ENCODE measurements at places on chromosomes 3 and 15. TPM values are rescaled to one million over a fixed set of nuclear protein-coding genes. Genes with fewer than 3 reads are reported as not detected.

The GNAT1 gene
- total RNA-seq, result not detected

The HEMK1 gene
- total RNA-seq, result 97.4 TPM

DNA sequence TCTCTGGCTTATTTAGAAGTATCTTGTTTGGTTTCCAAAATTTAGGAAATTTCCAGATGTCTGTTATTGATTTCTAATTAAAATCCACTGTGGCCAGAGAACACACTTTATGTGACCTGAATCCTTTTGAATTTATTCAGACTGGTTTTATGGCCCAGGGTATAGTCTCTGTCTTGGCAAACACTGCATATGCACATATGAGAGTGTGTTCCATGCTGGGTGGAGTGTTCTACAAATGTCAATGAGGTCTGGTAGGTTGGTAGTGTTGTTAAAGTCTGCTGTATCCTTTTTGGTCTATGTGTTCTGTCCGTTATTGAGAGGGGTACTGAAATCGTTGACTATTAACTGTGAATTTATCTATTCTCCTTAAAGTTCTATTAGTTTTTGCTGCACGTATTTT, 30.2 kb downstream of the PGPEP1L start:
- no peaks in the 10 kb centered on the region for H3K36me3 ChIP-seq
- H3K27ac ChIP-seq, result no peak overlapping the region
- H3K4me3 ChIP-seq, result no peak overlapping the region
- H3K4me1 ChIP-seq, result no peaks in the 10 kb centered on the region

The LSAMP gene
- total RNA-seq, result not detected

DNA sequence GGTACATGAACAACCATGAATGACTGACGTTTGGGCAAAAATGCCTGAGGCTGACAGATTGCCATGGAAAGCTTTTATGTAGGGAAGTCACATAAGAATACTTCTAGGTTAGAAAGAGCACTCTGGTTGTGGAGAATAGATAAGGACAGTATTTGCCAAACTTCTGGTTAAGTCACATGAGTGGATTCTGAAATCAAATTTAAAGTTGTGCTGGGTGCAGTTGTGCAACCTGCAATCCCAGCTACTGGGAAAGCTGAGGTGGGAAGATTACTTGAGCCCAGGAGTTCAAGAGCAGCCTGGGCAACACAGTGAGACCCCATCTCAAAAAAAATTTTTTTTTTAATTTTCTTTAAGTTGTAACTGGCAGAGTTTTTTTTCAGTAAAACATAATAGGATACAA, 7.2 kb upstream of the ZNF148 start:
- H3K4me3 ChIP-seq, result no peak overlapping the region
- H3K36me3 ChIP-seq, result no peaks in the 10 kb centered on the region
- peaks cover 9% of the 10 kb centered on the region for H3K4me1 ChIP-seq
- peaks cover 6% of the 10 kb centered on the region for H3K27me3 ChIP-seq
- no peak overlapping the region for H3K27ac ChIP-seq

The PPP1R14D gene
- total RNA-seq, result not detected

DNA sequence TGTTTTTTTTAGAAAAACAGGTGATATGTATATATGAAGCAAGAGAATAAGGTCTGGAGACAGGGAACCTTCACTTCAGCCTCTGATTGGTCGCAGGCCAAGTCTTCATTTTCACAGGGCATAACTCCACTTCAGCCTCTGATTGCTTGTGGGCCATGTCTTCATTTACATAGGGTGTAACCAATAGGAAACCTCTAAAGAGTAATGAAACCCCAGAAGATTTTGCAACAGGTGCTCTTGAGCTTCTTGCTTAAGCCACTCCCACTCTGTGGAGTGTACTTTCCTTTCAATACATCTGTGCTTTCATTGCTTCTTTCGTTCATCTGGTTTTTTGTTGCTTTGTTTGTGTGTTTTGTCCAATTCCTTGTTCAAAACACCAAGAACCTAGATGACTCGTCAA, 22.6 kb upstream of the SCG3 start:
- no peaks in the 10 kb centered on the region for H3K4me1 ChIP-seq
- DNase-seq, result no peak
- peaks cover 3% of the 10 kb centered on the region for H3K27me3 ChIP-seq
- H3K36me3 ChIP-seq, result no peaks in the 10 kb centered on the region
- no peak overlapping the region for H3K4me3 ChIP-seq

DNA sequence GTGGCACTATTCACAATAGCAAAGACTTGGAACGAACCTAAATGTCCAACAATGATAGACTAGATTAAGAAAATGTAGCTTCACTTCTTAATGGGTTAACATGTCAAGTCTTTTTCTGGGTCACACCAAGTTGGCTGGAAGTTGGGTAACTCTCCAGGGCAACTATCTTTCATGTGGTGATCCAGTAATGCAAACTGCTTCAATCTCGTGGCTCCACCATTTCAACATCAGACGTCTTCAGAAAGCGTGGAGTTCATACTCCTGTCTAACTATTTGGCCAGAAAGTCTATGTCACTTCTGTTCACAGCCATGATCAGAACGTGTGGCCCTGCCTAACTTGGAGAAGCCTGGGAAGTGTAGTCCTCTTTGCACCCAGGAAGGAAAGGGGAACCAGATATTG, 32.2 kb downstream of the DUT start:
- no peak overlapping the region for H3K4me3 ChIP-seq
- H3K36me3 ChIP-seq, result no peaks in the 10 kb centered on the region
- no peak for DNase-seq
- peaks cover 5% of the 10 kb centered on the region for H3K4me1 ChIP-seq
- no peak overlapping the region for H3K27ac ChIP-seq

DNA sequence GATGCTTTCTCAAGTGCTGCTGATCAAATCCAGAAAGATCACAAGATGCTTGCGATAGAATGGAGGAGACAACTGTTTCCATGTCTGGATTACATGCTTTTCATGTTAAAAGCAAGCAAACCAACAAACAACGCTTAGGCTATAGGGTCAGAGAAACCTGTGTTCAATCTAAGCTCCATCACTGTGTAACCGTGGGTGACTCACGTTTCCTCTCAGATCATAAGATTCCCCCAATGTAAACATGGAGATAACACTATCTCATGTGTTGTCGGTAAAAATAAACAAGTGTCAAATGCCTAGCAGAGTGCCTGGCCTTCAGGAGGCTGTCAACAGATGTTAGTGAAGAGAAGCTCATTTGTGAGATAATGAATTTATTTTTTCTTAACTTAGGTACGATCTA, 907.8 kb downstream of the NTRK3 start:
- no peak overlapping the region for H3K4me3 ChIP-seq
- no peak overlapping the region for H3K27ac ChIP-seq
- no peak for DNase-seq
